ENCODE measurements at places on chromosomes 3 and 15.

GRCh38 chr15:101024073-101024695, 105.0 kb downstream of the LRRK1 start:
- no peak for DNase-seq

DNA sequence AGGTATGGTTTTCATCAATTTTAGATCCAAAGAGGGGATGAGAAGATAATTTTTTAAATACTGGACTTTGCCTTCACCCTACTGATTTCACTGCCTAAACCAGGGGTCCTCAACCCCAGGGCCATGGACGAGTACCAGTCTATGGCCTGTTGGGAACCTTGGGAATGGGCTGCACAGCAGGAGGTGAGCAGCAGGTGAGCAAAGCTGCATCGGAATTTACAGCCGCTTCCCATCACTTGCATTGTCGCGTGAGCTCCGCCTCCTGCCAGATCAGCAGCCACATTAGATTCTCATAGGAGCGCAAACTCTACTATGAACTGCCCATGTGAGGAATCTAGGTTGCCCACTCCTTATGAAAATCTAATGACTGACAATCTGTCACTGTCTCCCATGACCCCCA, 76.3 kb upstream of the TTBK2 start:
- no peak for DNase-seq

- DNase-seq = no peak
Observed at GRCh38 chr3:138232705-138233364, 45.7 kb downstream of the ARMC8 start.

- peak; percentile 49 for DNase-seq
Observed at GRCh38 chr3:186790261-186790981, 7.0 kb downstream of the EIF4A2 start.

- DNase-seq = no peak
Observed at GRCh38 chr15:88902221-88902835, 7.0 kb upstream of the HAPLN3 start.

DNA sequence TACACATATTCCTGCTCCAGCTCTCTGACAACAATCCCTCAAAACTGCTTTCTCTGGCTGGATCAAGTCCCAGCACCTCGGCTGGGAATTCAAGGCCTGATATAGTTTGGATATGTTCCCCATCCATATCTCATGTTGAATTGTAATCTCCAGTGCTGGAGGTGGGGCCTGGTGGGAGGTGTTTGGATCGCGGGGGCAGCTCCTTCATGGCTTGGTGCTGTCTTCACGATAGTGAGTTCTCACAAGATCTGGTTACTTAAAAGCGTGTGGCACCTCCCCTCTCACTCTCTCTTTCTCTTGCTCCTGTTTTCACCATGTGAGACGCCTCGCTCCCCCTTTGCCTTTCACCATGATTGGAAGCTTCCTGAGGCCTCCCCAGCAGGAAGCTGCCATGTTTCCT, 47.4 kb upstream of the SYN2 start:
- no peak for DNase-seq

DNA sequence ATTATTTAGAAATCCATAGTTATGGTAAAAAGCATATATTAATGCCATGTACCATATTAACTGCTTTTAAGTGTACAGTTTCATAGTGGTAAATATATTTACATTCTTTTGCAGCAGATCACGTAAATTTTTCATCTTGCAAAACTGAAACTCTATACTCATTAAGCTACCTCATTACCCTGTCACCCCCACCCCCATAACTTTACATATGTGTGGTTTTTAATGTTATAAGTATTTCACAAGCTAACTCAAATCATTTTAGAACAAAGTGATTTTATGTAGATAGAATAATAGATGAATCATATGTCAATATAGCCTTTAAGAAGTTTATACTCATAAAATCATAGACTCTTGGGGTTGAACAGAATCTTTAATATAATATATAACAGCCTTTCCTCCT, 7.1 kb upstream of the TP63 start:
- DNase-seq = no peak

GRCh38 chr3:129543156-129543790, at the start of gene H1-8:
Gene H1-8 (plus strand): TSS chr3:129543175. CDS start chr3:129543219, 44 bp downstream.
- no peak for DNase-seq

All from erythroblast (primary cell).